ENCODE measurements at places on chromosomes 16 and 17. TPM values are rescaled to one million over a fixed set of nuclear protein-coding genes. Genes with fewer than 3 reads are reported as not detected.

Gene PPM1D
- 6.1 TPM for total RNA-seq

Gene PRAC2
- not detected for total RNA-seq

Gene TSR1
- 67.0 TPM for total RNA-seq

Gene ABCA8
- total RNA-seq = 7.6 TPM

Gene ABCA3
- 0.89 TPM for total RNA-seq

Gene IKZF3
- not detected for total RNA-seq

Gene PRSS21
- 3.4 TPM for total RNA-seq

Gene PDILT
- total RNA-seq = not detected

Gene NKD1
- total RNA-seq = under 0.01 TPM

Gene ZSCAN10
- not detected for total RNA-seq

Gene NUPR1
- total RNA-seq = 30.9 TPM

Gene RASL10B
- total RNA-seq = 1.5 TPM

Gene AANAT
- total RNA-seq = not detected

Gene TP53TG3F
- total RNA-seq = not detected

Gene ADGRG3
- not detected for total RNA-seq

Gene MYLK3
- 0.37 TPM for total RNA-seq
